ENCODE measurements at places on chromosomes 3 and 15.
A peak's percentile ranks its signal among the peaks of the same experiment; 100 is the strongest.

GRCh38 chr3:66442254-66443117 lies 58.3 kb downstream of the LRIG1 start:
- DNase-seq: peak; percentile 70

- no peak for DNase-seq
Measured at GRCh38 chr3:42718338-42718737, 15.7 kb upstream of the HHATL start.

- DNase-seq: no peak
Measured at GRCh38 chr15:35102186-35102585, 17.1 kb upstream of the NANOGP8 start.

DNA sequence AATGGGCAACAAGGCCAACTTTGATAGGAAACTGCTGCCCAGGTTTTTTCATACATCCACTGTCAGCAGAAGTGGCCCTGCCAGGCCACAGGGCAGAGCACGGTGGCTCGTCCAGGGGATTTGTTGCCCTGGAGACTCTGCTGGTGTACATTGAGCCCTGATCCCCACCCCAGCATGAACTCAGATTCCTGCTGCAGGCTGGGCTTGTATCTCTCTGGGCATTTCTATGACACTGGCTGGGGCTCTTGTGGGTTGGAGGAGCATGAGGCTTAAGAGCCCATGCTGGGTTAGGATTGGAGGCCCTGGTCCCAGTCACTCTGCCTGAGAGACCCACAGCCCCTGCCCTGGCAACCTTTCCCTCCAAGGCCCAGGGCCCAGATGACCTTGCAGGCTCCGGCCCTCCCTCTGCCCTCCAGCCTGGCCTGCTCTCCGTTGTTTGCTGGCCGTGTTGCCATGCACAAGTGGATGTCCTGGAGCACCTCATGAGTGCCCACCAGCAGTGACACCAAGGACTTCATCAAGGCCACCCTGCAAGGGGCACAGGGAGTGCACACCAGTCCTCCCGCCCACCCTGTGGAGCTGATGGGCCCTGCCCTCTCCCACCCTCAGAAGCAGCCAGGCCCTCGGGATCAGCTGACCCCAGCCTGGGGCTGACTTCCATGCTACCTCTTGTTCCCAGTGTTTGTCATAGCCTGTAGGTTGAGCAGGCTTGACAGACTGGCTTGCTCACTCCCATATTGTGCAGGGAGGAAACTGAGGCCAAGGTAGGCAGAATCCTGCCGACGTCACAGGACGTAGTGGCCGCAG lies 58.2 kb downstream of the ZNF445 start:
- DNase-seq: no peak

DNA sequence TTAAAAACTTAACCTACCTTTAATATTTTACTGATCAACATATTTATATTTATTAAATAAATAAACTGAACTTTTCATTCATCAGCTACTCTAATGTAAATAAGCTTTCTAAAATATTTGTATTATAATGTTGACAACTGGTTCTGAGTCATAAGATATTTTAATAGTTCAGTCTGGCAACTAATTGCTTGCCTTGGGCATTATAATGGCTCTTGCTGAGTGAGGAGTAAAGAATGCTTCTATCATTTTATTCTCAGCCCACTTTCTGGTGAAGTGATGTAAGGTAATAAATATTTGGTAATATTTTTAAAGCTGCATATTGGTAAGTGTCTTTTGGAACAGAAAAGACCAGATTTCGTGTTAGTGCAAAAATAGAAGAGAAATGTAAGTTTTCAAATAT lies 81.5 kb downstream of the DIPK2A start:
- DNase-seq: no peak

- no peak for DNase-seq
Measured at GRCh38 chr3:160213191-160213590, 12.0 kb upstream of the C3orf80 start.
